ENCODE measurements at places on chromosomes 2 and 18.

DNA sequence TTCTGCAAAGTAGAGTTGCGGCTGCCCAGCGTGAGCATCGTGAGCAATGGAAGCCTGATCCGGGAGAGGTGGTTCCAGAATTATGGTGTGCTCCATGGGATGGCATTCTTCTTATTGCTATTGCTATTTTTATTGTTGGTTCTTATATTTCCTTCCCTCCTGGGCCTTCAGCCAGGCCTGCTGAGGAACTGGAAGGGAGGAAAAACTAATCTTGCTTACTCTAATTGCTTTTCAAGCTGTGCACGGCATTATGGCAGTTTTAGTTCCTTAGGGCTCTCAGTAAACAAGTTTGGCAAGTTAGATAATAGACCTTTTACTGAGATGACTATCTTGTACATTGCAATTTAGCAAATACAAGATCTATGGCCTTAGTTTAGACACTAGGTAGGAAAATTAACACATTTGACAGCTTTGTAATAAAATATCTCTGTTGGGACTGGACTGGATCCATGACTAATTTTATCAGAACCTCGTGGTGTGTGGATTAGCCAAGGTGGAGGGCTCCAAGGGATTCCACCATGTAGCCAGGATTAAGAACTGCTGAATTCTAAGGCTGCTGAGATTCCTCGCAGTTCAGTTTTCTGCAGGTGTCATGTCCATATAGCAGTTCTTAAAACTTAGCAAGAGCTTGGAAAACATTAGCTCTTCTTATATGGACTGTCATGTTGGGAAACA is 6.0 kb downstream of the RSAD2 start:
- no peak for DNase-seq

DNA sequence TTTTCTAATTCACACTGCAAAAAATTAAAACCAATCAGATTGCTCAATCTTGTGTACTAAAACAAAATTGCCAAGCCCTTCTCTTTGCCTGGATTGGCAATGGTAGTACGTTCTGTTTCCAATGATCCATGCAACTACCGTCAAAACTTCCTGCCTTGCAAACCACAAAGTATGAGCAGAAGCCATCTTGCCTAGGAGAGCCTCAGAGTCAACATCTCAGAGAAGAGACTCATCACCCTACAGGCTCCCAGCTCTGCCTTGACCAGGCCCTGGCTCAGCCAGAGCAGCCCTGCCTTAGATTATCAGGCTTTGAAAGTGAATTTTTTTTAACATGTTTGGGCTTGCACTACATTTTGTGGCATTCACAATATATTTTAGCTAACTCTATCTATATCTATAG is 574.1 kb downstream of the SATB2 start:
- peak; percentile 32 for DNase-seq

- no peak for DNase-seq
These were observed 256.4 kb downstream of the MEIS1 start for GRCh38 chr2:66691031-66691965.

DNA sequence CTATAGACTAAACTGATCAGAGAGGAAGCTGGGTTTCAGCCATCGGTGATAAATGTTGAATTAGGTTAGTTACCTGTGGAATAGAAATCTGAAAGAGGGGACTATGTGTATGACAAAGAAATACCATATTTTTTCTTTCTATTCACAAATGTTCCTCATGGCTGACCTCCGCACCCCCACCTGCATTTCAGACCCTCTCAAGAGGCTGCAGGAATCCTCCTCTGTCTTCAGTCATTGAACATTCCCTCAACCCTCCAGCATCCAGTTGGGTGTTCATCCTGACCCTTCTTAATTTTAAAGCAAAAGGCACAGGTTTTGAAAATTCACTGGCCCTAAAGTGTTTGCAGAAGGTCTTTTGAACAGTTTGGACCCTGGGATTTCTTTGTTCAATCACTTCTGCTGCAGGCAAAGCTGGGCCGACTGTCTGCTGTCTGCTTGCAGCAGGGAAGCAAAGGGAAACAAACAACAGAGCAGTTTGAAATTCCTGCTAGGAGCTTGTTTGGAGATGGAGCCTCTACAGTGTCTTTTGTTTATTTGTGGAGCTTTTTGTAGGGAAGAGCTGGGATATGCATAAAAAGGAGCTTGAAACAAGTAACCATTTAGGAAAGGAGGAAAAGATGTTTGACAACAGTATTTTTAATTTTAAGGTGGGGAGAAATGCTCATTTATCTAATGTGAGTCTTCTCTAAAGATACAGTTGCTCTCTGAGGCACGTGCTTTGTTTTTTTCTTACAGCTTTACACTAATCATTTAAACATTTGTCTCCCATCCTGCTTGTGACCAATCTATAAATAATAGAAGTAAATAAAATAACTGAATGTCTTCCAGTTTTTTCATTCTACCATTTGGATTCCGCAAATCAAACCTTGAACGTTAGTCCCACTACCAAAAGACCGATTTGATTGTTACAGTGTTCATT is 213.3 kb upstream of the MMADHC start:
- DNase-seq: no peak
